ENCODE measurements at places on chromosomes 4 and X. TPM values are rescaled to one million over a fixed set of nuclear protein-coding genes. Genes with fewer than 3 reads are reported as not detected.

The IL1RAPL1 gene
- total RNA-seq = 0.12 TPM

The GPAT3 gene
- total RNA-seq = 34.2 TPM

The CFAP47 gene
- total RNA-seq = not detected

The DCAF4L1 gene
- total RNA-seq = 0.63 TPM

The HPGD gene
- 33.5 TPM for total RNA-seq

The INTS6L gene
- 4.1 TPM for total RNA-seq

The AMBN gene
- total RNA-seq = not detected

The UBQLN2 gene
- total RNA-seq = 9.7 TPM

The GAGE12E gene
- total RNA-seq = not detected

The MAGEE2 gene
- not detected for total RNA-seq

The SRPX gene
- total RNA-seq = 5.4 TPM

The HAUS7 gene
- total RNA-seq = 46.0 TPM

The PQBP1 gene
- 241 TPM for total RNA-seq

The EDA gene
- 0.15 TPM for total RNA-seq

DNA sequence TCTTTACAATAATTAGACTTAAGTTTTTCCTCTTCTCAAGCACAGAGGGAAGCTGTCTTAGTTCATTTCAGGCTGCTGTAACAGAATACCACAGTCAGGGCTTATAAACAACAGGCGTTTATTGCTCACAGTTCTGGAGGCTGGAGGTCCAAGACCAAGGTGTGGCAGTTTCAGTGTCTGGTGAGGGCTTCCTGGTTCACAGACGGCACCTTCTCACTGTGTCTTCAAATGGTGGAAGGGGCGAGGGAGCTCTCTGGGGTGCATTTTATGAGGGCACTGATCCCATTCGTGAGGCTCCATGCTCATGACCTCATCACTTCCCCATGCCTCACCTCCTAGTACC, 115.7 kb upstream of the MXRA5 start:
- no peak for DNase-seq

GRCh38 chrX:31209005-31209628, 137.3 kb upstream of the FTHL17 start:
- no peak for DNase-seq

- DNase-seq = no peak
Measured at GRCh38 chr4:6534050-6534449, 40.9 kb upstream of the MAN2B2 start.

DNA sequence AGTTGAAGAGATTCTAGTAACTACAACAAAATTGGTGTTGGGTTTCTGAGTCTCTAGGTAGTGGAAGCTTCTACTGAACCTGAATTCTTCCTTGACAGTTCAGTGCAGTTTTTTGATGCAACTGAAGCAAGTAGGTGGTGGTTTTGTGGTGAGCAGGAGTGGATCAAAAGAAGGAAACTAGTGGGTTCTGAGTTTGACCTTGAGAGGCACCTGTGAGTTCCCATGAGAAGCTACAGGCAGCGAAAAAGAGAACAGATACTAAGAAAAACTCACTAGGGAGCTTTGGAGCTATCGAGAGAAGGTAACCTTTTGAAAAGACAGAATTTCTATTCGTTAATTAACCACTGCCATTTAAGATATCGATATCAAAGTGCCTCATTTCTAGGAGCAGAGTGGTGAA, 145.2 kb downstream of the PDHA2 start:
- DNase-seq = no peak

DNA sequence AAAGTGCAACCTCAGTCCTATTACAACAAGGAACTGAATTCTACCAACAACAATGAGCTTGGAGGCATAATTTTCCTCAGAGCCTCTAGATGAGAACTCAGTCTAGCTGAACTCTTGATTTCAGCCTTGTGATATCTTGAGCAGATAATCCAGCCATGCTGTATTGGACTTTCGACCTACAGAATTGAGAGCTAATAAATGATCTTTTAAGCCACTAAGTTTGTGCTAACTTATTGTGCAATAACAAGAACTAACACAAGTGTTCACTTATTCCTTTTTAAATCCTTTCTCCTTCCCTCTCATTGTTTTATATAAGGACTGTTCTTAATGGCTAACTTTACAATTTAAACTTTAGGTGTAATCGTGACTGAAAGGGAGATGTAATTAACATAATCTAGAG, 140.7 kb downstream of the MAGEB17 start:
- DNase-seq = no peak

- no peak for DNase-seq
Measured at GRCh38 chrX:136806891-136807410, 26.2 kb upstream of the ARHGEF6 start.

GRCh38 chr4:84563002-84563401, 19.9 kb upstream of the CDS1 start:
- DNase-seq = peak; percentile 65

GRCh38 chrX:7214251-7214650, 66.3 kb upstream of the PUDP start:
- DNase-seq = peak; percentile 58

DNA sequence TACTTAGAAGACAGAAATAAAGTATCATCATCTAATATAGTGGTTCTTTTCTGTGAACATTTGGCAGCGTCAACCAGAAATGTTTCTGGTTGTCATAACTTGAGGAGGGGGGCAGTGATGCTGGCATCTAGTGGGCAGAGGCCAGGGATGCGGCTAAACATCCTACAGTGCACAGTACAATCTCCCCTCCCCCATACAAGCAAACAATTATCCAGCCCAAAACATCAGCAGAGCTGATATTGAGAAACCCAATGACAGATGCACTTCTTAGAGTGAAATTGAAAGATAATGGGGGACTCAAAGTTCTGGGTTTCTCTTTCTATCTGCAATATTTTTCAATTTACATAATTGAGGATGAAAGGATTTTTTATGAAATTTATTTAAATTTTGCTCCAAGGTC, 1.9 kb upstream of the EIF1AX start:
- DNase-seq = no peak

GRCh38 chr4:102624505-102624904, 123.3 kb downstream of the NFKB1 start:
- no peak for DNase-seq

DNA sequence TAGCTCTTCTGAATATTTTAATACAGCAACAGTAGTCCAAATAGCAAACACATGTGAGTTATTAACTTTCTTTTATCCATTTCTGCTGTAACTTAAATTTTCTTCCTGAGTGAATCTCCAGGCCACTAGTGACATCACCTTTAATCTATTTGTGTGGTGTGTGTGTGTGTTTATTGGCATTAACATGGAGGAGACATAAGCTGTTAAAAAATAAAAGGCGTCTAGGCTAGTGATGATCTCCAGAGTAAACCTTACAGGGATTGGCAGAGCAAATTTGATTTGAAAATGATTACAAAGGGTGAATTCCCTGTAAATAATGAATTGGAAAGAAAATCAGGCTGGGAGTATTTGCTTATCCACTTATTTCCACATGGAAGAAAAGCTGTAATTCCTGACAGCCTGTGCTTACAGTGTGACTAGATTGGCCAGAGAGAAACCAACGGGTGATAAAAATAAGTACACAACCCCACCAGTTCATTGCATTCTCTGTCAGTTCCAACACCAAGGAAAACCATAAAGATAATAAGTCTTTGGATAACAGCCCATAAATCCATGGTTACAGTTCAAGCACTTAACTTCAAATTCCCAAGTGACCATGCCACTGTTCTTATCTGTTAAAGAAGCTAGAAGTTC, 186.1 kb downstream of the ENOX2 start:
- DNase-seq = peak; percentile 25

- DNase-seq = no peak
Measured at GRCh38 chr4:140769209-140769608, 13.0 kb upstream of the TBC1D9 start.

DNA sequence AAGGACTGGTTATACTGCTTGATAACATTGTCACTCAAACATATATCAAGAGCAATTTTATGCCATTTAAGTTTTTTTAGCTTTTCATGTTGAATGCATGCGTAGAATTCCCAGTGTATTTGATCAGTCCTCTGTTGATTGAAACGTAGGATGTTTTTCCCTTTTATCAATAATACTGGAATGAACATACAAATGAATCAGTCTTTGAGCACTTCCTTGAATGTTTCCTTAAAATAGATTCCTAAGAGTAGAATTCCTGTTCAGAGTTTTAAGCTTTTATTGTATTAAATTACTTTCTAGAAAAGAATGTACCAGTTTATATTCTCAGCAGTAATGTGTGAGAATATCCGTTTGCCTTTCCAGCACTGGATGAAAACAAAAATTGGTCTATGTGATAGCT, 37.8 kb downstream of the ADD1 start:
- DNase-seq = no peak

DNA sequence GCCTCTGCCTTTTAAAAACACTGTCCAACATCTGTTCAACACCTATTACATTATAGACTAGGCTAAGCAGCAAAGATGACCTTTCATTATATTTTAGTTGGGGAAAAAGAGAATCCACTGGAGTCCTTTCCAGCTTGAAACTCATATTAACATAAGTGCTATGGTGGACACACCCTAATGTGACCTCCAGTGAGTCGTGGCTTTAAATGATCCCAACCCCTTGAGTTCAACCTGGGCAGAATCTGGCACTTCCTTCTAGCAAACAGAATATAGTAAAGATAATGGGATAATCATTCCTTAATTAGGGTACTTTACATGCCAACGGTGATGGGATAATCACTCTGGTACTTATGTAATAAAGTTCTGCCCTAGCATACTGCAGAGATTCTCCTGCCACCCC, 162.6 kb downstream of the MAB21L2 start:
- no peak for DNase-seq

GRCh38 chr4:166314902-166315301, 441.9 kb downstream of the TLL1 start:
- no peak for DNase-seq

DNA sequence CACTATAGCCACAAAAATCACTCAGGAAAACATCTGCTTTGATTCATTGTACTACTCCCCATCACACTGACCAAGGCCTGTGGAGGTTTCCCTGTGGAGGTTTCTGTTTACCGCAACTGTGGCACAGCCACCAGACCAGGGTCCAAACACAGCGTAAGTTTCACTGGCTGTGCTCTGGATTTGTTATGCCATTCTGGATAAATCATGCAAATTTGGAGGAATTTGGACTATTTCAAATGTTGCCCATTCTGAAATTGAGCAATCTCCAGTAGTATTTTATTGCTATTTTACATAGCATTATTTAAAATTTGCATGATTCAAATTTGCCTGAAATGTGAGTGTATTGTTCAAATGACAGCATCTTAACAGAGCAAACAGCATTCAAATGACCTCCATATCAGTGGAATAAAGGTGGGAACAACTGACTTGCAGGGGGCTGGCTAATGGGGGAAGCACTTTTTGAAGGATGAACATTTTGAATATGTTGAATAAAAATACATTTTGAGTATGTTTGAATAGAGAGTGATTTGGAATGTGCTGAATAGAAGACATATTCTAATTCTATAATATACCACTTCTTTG, 66.1 kb upstream of the ACSL1 start:
- no peak for DNase-seq

DNA sequence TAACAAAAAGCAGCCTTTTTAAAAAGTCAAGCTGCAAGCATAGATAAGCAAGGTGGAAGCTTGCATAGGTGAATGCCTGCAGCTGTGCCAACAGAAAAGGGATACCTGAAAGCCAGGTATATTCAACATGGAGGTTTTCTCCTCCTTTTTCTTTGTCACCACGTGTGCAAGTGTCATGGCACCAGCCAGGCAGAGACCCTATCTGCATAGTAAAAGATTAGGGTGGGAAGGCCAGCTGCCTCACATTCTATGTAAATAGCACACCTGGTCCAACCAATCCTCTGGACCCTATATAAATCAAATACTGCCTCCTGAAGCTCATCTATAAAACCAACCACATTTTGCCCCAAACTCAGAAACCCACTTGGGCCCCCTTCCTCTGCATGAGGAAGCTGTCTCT, 28.0 kb upstream of the PLK4 start:
- DNase-seq = no peak

GRCh38 chr4:106803083-106803482, 233.0 kb downstream of the DKK2 start:
- peak; percentile 14 for DNase-seq

DNA sequence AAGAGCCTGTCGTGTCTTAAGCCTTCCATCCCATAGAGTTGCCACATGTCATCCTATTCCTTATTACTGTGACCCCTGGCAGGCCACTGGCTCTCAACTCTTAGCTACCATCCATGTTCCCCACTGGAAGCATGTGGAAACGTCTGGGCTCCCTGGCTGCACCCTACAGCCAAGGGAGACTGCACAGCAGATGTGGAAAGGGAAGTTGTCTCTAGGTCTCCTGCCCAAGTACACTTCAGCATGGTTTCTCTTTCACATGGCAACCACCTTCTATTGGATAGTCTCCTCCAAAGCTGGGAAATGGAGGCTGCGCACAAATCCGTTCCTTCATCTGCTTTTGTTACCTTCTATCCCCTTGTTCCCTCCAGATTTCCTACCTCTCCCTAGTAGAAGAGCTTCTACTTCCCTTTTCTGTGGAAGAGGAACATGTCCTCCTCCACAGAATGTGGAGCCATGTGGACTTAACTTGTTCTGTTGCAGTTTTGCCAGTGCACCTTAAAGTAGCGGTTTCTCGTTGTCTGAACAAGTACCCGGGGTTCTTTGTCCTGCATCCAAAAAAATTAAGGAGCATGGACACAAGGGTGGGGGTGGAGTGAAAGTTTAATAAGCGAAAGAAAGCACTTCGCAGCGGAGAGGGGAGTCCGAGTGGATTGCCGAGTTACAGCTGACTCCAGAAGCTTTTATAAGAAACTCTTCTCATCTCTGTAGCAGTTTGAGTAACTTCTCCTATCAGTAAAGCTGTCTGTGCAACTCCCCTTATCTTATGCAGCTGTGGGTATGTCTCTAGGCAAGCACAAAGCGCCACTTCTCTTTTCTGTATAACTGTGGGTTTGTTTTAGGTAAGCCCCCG, 52.5 kb downstream of the HMGB2 start:
- DNase-seq = no peak

DNA sequence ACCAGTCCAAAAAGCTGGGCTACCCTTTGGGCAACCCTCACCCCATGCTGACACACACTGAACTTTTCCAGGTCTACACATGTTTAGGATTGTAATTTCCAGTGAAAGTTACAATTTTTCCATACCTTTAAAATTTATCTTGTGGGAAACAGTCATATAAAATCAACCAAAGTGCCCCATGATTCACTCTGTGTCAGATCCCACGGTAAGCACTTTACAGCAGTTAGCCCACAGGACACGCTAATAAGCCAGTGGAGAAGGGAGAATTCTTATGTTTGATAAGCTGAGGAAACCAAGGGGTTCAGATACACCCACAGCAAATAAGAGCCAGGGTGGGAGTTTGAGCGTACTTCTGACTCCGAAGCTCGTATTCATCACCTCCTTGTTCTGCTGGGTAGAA, 72.4 kb upstream of the TBL1X start:
- DNase-seq = peak; percentile 65

DNA sequence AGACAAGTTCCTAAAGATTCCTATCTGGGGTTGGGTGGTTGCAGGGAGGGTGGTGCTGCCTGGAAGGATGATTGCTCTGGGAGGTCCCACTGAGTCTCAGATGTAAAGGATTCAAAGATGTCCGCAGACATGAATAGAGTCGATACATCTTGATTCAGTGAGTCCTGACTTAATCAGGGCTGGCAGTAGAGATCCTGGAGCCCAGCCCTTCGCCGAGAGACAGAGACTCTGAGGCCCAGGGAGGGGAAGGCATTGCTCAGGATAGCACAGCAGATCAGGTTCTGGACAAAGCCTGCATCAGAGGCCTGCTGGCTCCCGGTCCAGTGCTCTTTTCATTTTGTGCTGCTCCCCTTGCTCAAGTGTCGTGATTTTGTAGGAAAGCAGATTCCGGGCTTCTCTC, 21.7 kb downstream of the PJA1 start:
- no peak for DNase-seq

- DNase-seq = no peak
Measured at GRCh38 chr4:112513971-112514646, 1.9 kb downstream of the NEUROG2 start.

GRCh38 chr4:186647821-186648220, 75.8 kb downstream of the FAT1 start:
- no peak for DNase-seq

Data from PC-3 (cell line).